ENCODE measurements at places on chromosomes 2 and 18.
A peak's percentile ranks its signal among the peaks of the same experiment; 100 is the strongest.

DNA sequence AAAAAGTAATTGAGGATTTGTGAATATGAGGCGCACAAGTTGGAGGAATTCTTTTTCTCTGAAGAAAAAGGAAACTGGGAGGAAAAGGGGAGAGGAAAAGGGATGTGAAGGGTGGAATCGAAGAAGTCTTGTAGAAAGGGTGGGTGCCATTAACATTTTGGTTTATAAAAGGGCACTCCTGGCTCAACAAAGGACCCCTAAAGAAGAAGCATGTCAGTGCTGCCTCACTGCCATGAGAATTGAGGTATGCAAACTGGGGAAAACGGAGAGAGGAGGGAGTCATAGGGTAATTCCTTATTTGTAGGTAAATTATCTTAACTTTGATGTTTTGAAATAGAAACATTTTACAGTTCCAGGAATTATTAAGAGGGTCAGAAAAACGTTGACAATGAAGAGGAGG lies 207.2 kb downstream of the NAPG start:
- no peak for DNase-seq

DNA sequence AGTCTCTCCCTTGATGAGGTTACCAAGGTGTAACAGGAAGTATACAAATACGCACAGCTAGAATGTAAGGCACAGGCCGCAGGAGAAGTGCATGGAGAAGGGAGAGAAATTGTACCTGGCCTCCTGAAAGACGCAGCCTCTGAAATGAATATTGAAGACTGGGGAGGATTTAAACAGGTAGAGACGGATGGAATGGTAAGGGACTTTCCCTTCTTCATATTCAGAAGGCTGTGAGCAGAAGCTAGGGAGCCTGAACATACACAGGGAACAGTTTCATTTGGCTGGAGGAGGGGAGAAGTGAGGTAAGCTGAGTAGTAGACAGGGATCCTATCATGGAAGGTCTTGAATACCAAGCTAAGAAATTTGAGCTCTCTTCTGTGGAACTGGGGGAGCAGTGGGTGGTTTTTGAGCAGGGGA lies 112.7 kb downstream of the ANKRD44 start:
- DNase-seq, result no peak

GRCh38 chr2:71003396-71003795 lies 8.7 kb upstream of the TEX261 start:
- DNase-seq, result no peak

- no peak for DNase-seq
Measured at GRCh38 chr2:224208007-224208406, 168.9 kb upstream of the SERPINE2 start.

DNA sequence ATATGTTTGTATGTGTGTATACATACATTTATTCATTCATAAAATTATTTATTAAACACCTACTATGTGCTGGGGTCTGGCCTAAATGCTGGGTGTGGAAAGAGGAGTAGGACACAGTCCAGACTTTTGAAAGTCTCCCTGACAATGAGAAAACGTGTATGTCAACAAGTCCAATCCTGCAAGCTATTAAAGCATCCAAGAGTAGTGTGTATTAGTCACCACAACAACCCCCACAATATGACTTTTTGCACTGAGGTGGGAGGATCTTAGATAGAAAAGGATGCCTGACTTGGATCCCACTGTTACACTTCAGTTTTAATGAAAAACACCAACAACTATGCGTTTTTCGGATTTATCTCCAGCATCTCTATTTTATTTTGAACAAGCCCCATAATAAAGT lies 446.4 kb downstream of the EPHA4 start:
- no peak for DNase-seq

GRCh38 chr18:41905786-41906527 lies 49.1 kb upstream of the PIK3C3 start:
- peak; percentile 75 for DNase-seq

DNA sequence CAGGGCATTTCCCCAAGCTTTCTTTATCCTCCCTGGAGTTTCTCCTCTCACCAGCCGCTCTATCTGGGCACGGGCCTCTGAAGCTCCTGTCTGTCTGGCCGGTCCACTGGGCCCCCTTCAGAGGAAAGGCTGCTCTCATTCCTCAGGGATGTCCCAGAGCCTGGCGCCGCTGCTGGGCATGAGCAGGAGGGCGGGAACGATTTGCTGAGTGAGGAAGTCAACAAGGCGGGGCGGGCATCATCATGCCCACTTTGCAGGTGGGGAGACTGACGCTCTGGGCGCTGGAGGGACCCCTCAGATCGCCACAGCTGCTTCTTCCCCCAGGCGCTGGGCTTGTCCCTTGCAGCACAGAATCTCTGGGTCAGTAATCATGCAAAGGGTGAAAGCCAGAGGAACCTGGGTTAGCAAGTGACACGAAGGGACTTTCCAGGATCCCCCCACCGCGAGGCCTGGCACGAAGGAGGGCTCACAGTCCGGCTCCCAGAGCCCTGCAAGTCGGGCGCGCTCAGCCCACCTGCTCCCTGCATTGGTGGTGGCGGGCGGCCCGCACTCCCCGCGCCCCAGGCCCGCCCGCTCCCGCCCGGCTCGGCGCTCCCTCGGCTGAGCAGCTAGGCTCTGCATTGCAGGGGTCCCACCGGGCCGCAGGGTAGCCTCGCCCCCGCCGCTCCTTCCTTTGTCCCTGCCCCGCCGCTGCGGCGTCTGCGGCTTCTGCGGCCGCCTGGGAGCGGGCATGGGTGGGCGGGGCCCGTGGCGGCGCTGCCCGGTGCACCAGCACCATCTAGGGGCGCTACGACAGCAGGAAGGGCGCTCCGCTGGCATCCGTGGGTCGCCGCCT lies 157.8 kb downstream of the CYRIA start:
- peak; percentile 80 for DNase-seq

DNA sequence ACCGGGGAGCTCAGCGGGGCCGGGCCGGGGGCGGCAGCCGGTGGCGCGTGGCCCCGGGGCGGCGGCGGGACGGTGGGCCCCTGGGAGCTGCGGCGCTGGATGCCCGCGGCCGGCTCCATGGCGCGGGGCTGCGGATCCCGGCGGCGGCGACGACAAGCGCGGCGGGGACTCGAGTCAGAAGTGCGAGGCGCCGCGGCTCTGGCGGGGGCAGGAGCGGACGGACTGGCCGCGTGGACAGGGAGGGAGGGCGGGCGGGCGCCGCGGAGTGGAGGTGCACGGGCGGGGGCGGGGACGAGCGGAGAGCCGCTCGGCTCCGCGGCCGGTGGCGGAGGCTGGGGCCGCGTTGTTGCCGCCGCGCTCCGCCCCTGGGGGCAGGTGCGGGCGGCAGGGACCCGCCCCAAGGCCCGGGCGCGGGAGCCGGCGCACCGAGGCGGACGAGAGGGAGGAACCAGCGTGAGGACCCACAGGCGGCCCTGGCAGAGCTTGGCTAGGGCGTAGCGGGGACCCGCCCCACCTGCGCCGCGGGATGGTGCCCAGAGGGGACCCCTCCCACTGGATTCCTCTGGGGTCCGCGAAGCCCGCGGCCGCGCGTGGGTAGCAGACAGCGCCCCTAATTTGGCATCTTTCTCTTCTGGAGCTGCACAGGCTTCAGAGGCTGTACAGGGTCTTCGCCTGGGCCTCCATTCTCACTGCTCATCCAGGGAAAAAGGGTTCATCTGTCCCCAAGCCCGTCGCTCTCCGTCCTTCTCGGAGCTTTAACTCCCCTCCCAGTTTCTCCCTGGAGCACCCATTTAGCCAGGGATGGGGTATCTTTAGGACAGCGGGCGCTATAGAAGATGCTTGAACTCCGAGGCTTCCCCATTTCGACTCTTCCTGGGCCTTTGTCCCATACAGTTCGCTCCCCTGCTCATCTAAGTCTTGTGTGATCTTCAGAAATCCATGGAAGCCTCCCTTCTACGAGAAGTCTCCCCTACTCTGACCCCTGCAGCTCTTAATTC lies at the start of gene TMEM163:
TSS of gene TMEM163 (minus strand) at position 184 of the 998 bp plus-strand sequence.
- peak; percentile 14 for DNase-seq

DNA sequence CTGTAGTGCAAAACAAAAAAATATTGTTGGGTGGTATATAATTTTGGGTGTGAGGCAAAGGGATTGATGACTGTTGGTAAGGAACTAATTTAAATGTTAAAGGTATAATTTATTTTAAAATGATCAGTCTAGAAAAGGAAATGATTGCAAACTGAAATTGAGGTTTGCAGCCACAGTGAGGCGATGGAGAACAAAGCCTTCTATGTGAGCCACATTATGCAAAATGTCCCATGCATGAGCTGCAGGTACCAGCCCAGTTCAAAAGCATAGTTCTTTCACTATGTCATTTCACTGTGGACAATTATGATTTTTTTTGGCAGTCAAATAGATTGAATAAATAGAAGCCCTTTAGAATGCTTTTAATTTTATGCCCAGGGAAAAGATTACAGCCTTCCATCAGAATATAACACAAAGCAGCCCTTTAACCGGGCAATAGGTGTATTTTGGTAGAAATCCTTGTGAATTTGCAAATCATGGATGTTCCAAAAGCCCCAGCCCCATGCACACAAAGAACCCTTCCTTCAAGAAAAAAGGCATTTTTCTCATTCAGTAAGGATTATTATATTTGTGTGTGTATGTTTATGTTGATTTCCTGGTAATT lies 1.7 kb downstream of the MAP2 start:
- peak; percentile 25 for DNase-seq

- no peak for DNase-seq
Measured at GRCh38 chr18:65762556-65762955, 11.7 kb downstream of the CDH7 start.

DNA sequence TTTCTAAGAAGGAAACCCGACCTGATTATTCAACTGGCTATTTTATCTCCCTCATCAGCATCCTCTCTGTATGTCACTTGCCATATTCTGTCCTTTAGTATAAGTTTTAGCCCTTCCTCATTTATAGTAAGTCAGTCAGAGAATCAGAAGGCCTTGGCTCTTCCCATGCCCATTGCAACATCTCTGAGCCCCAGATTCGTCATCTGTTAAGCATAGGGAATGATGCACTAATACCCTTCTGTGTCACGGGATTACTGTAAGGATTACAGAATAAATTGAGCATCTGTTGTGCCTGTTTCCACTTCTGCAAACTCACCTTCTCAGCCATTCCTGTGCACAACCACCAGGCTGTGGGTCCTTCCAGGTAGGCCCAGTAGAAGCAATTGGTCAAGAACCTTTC lies 258.1 kb upstream of the RAB12 start:
- peak; percentile 37 for DNase-seq

- peak; percentile 26 for DNase-seq
Measured at GRCh38 chr18:65938592-65939372, 188.0 kb downstream of the CDH7 start.

- DNase-seq, result no peak
Measured at GRCh38 chr18:68660354-68661183, 54.3 kb downstream of the TMX3 start.

DNA sequence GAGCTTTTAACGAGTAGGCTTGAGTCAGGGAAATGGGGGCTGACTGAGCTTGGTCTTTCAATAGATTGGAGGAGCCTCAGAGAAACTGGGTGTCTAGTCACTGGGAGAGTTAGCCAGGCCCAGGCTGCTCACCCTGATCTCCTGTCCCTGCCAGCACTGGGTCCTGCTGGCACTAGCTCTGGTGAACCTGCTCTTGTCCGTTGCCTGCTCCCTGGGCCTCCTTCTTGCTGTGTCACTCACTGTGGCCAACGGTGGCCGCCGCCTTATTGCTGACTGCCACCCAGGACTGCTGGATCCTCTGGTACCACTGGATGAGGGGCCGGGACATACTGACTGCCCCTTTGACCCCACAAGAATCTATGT lies 720 bp downstream of the KRTCAP3 start:
- DNase-seq, result no peak

DNA sequence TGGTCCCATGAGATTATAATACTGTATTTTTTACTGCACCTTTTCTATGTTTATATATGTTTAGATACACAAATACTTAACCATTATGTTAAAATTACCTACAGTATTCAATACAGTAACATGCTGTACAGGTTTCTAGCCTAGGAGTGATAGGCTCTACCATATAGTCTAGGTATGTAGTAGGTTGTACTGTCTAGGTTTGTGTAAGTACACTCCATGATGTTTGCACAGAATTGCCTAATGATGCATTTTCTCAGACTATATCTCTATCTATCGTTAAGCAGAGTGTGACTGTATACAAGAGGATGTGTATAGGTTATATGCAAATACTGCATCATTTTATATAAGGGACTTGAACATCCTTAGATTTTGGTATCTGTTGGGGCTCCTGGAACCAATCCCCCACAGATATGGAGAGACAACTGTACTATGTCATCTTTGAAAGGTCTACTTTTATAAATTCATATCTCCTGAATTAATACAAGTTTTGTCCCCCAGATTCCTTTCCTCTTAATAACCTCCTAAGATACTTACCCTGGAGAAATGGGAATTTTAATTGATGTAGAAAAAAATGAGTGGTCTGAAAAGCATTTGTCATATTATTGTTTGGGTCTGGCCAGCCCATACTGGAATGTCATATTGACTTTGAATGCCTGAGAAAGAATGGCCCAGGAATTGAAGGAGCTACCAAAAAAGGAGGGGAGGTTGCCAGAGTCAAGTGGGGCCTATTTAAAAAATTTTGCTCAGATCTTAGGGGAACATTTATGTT lies 36.6 kb downstream of the EHBP1 start:
- DNase-seq, result no peak

DNA sequence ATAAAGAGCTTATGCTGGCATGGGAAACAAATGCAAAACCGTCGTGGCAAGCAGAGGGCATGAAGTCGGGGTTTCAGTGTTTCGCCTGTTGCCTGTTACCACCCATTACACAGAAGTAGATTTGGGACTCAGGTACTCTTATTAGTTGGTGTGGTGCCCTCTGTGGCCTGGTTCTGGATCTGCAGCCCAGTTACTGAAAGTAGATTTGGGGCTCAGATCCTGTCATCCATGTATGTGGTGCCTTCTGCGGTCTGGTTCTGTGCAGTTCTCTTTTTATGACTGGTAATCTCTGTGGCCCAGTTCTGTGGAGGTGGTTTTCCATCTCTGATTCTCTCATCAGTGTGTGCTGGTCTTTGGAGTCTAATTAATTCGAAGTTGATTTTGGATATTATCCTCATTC lies 45.2 kb downstream of the ADNP2 start:
- DNase-seq, result peak; percentile 55

DNA sequence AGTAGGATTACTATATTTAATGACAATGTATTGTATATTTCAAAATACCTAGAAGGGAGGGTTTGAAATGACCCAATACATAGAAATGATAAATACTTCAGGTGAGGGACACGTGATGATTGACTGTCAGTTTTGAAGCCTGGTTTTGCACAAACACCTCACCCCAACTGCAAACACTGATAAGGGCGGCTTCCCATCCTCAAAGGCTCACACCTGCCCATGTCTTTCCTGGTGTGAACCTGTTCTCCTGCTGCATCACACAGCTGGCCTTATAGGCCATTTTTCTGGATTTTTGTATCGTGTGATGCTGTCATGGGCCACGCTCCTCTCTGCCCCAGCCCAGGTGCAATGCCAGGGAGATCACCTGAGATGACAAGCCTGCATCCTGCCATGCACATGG lies 166.5 kb upstream of the NCK2 start:
- DNase-seq, result no peak

Data from WERI-Rb-1 (cell line).